NCI-H2081 treated with DMSO at 0.1 percent for 48 hours (cell line): ENCODE measurements at places on chromosomes 5 and 9.

DNA sequence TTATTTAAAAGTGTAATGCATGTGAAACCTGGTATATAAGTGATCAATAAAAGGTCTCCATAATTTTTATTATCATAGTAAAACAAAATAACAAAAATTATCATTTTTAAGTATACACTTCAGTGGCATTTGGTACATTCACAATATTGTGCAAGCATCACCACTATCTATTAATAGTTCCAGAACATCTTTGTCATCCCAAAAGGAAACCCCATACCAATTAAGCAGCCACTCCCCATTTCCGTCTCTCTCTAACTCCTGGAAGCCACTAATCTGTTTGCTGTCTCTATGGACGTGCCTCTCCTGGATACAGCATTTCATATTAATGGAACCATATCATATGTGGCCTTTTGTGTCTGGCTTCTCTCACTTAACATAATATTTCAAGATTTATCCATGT, 7.6 kb downstream of the OLFML2A start:
- DNase-seq: no peak

- DNase-seq: no peak
Observed at GRCh38 chr5:1708592-1709141, 91.0 kb downstream of the MRPL36 start.

DNA sequence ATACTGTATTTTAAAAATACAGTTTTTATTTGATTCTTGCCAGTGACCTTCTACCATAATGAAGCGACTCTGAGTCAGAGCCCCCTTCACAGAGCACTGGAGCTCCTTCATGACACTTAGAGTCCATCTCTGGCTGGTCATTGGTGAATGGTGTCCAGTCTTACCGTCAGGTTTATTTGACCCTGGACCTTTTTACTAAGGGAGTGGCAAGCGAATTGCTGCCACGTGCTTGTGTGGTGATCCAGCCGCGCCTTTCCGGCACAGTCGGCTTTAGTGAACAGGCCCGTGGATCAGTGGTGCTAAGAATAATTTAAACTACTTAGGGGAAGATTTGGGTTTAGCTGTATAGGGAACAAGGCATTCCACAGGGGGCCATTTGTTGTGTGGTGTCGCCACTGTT, 48.5 kb downstream of the PRRC2B start:
- no peak for DNase-seq

GRCh38 chr5:131163276-131164119, 1.6 kb downstream of the HINT1 start:
- no peak for DNase-seq

- no peak for DNase-seq
Observed at GRCh38 chr9:121886759-121887485, 206.2 kb downstream of the TTLL11 start.

GRCh38 chr5:133664422-133664821, 52.1 kb upstream of the FSTL4 start:
- DNase-seq: no peak

DNA sequence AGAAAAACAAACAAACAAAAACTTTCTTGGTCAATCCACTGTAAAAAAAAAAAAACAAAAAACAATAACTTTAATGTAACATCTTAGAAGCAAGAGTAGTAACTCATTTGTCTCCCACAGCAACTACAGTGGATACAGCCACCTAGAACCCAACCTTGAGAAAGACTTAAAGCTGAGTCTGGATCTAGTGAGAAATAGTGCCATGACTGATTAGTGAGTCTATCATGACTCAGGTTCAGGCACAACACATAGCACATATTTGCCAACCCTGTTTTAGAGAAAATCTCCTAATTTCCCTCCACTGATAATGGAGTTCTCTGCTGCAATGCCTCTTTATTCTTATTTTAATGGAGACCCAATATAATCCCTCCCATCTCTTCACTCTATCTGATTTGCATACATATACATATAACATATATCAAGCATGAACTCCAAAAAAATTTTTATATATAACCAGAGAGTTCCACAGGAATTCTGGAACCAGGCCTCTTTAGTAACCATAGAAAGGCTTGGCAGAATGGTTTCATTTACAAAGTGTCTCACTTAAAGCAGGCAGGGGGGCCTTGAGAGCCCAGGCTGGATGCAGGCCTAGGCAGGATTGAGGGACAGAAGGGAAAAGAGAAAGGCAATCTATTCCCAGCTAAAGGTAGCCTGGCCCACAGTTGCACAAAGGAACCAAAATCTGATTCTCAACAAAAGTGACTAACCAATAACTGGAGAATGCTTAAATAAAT, 11.9 kb upstream of the NR4A3 start:
- no peak for DNase-seq
